ENCODE measurements at places on chromosomes 1 and 21.
A peak's percentile ranks its signal among the peaks of the same experiment; 100 is the strongest.

GRCh38 chr1:102593276-102593675, 515.0 kb downstream of the COL11A1 start:
- DNase-seq, result peak; percentile 10

DNA sequence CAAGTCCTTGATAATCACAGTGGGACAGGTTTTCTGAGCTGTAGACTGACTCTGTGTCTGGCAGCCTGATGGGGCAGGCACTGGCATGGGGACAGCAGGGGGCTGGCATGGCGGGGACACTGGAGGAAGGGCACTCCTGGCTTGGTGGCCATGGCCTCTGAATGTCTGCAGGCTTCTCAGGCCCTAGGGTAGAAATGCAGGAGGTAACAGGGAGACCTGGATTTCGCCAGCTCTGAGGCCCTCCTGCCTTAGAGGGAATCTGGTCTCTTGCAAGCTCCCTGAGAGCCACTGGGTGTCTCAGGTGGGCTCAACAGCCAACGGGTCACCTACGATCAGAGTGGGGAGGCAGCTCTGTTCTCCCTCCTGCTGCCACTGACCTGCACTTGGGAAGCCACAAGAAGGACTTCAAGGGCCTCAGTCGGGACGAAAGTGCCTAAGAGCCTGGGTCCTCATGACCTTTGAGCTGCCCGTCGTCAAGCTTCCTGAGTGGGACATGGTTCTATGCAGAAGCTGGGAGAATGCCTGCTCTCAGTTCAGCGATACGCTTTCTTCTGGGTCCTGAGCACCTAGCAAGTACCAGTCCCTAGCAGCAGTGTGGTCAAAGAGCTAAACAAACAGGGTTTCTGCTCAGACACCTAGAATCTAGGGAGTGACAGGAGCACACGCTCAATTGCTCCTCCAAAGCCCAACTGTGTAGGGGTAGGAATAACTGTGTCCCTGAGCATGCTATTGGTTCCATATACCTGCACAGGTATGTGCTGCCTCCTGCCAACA, 569.0 kb downstream of the PTPRU start:
- no peak for DNase-seq

- DNase-seq, result peak; percentile 98
Measured at GRCh38 chr1:178536844-178537371, 24.0 kb downstream of the TEX35 start.

DNA sequence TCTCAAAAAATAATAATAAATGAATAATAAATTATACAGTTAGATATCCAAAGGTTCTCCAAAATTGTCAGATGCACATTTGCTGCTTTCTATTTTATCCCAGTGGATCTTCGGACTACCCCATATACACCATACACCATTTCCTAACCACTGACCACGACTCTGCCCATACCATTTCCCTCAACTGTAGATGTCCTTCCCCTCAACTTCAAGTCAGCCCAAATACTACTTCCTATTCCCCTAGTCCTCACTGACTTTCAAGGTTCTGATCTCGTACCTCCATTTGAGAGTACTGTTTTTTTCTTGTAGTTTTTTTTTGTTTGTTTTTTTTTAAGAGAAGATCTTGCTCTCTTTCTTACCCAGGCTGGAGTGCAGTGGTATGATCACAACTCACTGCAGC, 19.6 kb downstream of the EIF4G3 start:
- no peak for DNase-seq

DNA sequence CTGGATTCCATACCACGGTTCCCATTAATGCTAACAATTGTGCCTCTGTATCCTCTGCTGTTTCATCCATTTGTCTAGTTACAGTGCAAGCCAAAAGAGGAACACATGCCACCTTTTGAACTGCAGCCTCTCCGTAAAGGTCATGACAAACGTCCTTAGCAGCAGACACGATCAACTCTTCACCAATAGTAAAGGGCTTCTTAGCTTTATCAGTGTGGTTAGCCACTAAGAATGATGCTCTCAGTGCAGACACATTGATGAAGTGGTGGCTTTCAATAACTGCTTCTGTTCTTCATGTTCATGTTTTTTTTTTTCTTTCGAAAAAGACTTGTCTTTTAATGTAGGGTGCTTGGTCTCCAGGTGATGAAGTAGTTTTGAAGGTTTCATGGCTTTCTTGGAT, 14.3 kb downstream of the XPR1 start:
- no peak for DNase-seq

All from astrocyte (in vitro differentiated cells and primary cell).